NCI-H1436 treated with DMSO at 0.1 percent for 48 hours (cell line): ENCODE measurements at places on chromosomes 6 and 20.

GRCh38 chr6:42453654-42454427 lies 2.1 kb upstream of the TRERF1 start:
- DNase-seq, result no peak

DNA sequence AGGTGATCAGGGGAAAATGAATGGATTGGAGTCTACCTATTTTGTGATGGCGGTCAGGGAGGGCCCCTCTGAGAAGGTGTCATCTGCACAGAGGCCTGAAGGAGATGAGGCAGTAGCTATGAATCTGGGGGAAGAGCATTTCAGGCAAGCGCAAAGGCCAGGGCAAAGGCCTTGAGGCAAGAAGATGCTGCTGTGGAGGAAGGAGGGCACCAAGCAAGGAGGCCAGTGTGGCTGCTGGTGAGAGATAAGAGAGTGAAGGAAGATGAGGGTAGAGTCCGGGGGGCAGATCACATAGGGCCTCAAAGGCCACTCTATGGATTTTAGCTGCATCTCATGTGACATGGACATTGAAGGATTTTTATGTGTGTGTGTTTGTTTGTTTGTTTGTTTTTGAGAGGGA lies 20.6 kb upstream of the CSNK2A1 start:
- DNase-seq, result no peak

GRCh38 chr6:42338744-42339222 lies 112.9 kb downstream of the TRERF1 start:
- no peak for DNase-seq

GRCh38 chr6:21946298-21946783 lies 350.5 kb downstream of the PRL start:
- no peak for DNase-seq

- no peak for DNase-seq
Observed at GRCh38 chr6:105932440-105932839, 153.7 kb upstream of the PRDM1 start.

DNA sequence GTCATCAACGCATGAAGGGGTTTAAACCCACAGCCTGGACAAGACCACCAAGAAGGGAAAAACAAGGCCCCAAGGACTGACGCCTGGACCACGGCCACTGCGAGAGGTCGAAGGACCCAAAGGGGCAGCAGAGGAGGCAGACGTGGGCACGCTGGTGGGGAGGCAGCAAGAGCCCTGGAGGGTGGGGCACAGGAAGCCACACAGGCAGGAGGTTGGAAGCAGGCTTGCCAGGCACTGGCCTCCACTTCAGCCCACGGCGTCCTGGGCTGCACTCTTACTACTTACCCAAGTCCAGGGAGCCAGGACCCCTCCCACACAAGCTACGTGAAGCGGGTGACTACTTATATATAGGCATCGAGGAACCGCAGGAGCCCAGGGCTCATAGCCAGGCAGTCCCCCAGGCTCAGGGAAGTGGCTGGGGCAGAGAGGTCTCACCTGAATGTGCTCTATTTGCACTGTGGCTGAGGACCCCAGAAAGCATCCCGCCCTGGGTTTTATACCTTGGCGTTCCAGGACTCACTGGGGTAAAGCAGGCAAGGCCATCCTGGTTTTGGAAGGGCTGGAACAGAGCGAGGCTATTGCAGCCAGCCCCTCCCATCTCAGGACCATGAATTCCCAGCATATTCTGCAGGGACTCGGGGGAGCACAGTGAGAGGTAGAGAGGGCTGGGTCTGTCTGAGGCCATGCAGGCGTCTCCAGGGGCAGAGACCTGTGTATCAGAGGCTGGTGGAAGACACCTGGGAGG lies 113.8 kb upstream of the AFDN start:
- no peak for DNase-seq

- no peak for DNase-seq
Observed at GRCh38 chr6:151118461-151119123, 121.2 kb upstream of the AKAP12 start.

- no peak for DNase-seq
Observed at GRCh38 chr20:33602826-33603590, 59.1 kb upstream of the C20orf144 start.

DNA sequence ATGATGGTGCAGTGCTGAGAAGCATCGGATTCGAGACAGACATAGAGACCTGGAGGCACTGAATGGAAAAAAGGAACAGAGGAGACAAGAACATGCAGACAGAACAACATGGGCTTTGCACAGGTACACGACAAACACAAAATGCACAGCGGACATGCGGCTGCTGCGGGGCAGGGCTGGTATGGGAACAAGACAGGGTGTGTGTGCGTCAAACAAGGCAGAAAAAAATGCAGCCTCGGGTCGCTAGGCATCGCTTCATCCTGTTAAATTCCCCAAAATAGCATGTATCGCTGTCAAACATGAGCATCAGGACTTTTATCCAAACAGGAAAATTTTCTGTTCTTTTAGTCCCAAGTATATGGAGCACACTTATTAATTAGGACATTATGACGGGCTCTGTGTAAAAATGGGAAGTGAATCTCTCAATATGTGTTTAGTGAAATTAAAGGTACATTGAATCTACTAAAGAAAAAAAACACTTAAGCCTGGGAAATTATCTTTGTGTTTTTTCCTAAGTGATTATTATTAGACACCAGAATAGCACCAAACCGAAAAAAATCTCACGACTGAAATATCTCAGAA lies 36.1 kb upstream of the TBXT start:
- DNase-seq, result no peak

- DNase-seq, result no peak
Observed at GRCh38 chr20:25535762-25536161, 49.6 kb downstream of the NINL start.

- no peak for DNase-seq
Observed at GRCh38 chr20:37379967-37380828, 34.3 kb downstream of the SRC start.

DNA sequence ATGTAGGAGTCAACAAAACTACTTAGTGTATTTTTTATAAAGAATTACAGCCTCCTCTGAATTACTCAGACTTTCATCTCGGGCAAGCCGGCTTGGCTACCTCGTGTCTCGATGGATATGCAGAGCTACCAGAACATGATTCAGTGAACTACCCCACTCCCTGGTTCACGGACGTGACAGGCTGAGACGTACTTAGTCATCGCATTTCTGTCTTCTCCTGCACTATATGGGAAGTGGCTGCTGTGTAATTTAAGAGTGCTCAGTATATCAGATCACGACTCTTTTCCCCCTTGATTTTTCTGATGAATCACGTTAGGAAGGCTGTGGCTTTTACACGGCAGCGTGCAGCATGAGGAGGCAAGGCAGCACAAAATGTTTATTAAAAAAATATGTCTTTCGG lies 302.7 kb upstream of the ZFP64 start:
- DNase-seq, result no peak

- no peak for DNase-seq
Observed at GRCh38 chr6:17032988-17033634, 68.7 kb upstream of the STMND1 start.
